CD4-positive, alpha-beta memory T cell (primary cell): ENCODE measurements at places on chromosomes 5 and 9.

GRCh38 chr9:1046639-1047572 is 3.3 kb upstream of the DMRT2 start:
- no peak for DNase-seq

DNA sequence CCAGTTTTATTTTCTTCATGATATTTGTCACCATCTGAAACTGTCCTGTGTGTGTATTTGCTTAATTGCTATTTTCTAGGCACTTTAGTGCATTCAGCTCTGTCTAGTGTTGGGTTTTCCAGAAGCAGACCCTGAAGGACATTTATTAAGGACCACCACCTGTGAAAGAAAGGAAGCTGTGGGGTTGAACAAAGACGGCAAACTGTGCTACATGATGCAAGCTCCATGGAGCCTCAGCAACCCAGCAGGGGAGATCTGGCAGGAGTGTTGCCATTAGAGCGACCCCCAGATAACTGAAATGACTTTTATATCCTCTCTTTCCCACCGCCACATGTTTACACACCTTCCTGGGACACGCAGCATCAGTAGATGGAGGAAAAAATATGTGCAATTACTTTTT is 125.5 kb downstream of the GABRB2 start:
- no peak for DNase-seq

- DNase-seq = no peak
Observed at GRCh38 chr9:121942866-121943382, 150.2 kb downstream of the TTLL11 start.

DNA sequence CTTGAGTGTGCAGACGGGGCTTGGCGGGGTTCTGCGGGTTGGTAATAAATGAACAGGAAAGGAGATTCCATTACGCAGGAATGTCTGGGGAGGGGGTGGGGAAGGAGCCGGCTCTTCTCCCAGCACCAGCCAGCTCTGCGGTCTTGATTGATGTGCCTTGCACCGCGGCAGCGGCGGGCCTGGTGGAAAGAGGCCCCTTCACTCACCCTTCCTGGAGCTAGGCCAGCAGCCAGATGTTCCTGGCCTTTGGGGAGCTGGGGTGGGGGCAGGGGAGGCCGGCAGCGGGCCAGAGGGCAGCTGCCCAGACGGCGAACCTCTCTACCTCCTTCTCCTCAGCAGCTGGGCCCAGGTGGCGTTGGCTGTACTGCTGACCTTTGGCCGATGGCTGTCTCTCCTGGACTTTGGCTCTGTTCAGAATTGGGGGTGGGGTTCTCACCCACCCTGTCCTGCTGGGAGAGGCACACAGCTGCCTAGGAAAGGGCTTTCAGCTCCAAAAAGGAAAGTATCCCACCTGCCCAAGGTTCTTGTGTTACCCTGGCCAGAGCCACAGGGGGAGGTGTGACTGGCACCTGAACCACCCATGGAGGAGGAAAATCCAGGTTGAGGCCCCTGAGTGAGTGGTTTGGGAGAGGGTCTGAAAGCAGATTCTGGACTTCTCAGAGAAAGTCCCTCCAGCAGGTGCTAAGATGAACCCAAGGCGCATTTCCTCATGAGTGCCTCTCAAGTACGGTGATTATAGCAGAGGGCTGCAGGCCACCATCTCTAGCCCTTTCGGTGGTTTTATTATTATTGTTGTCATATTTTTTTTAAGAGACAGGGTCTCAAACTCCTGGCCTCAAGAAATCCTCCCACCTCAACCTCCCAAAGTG is 58.0 kb upstream of the SYNPO start:
- DNase-seq = no peak

DNA sequence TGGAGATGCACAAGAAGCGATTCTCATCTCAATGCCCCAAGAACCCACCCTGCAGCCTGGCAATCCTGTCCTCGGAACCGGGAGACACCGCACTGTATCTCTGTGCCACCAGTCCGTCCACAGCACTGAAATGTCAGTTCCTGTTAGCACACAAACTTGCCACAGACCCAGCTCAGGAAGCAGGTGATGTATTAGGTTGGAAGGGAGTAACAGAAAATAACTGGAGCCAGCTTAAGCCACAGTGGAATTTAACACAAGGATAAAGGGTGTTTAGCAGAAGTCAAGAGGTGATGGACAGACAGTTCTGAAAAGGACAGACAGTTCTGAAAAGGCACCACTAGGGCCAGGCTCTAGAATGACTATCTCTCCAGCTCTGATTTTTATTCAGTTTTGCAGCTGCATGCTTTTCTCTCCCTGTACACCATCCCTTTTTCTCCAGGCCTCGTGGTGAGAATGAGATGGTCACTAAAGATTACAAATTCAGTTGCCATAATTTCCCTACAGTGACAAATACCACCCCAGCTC is 114.4 kb downstream of the ANKRD18B start:
- no peak for DNase-seq

DNA sequence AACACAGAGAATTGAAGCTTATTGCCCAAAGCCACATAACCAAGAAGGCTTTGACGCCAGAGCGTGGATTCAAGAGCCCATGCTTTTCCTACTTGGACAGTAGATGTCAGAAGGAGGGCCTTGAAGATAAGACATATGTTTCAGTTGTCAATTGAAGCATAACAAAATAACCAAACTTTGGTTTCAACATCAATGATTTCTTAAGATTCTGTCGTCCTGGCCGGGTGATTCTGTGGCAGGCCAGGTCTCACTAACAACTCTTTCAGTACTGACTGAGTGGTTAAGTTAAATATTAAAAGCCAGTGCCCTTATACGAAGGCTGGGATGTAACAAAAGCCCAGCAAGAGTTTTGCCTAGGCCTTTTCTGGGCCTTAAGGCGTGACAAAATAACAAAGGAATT is 94.0 kb downstream of the RCL1 start:
- no peak for DNase-seq

- no peak for DNase-seq
Observed at GRCh38 chr9:130022566-130023143, 20.3 kb downstream of the FNBP1 start.

DNA sequence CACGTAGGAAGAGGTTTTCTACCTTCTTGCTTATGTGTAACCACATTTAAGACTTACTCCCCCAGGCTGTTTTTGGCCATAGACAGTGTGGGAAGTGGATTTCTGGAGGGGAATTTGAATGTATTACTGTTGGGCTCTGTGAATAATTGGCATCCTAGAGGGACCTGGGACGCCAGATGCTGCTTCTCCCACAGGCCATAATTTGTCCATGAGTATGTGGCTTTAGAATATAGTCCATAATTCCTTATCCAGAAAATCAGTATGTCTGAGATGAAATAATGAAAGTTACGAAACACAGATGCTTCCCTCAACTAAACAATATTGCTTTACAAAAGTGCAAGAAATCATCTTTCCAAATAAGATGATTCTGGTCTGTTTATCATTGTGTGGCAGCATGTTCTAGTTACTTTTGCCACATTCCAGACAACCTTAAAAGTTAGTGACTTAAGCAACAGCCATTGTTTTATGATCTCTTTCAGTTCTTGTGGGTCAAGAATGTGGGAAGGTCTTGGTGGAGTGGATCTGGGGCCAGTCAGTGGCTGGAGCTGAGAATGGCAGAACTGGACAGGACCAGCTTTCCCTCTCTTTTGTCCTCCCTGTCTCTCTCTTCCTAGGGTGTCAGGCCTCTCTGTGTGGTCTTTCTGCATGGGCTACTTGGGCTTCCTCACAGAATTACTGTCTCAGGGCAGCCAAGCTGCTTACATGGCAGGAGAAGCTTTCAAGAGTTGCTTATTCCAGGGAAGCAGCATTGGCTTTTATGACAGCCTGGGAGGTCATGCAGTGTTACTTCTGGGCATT is 79.4 kb downstream of the FBXL7 start:
- no peak for DNase-seq
